ENCODE measurements at places on chromosomes 4 and X.

DNA sequence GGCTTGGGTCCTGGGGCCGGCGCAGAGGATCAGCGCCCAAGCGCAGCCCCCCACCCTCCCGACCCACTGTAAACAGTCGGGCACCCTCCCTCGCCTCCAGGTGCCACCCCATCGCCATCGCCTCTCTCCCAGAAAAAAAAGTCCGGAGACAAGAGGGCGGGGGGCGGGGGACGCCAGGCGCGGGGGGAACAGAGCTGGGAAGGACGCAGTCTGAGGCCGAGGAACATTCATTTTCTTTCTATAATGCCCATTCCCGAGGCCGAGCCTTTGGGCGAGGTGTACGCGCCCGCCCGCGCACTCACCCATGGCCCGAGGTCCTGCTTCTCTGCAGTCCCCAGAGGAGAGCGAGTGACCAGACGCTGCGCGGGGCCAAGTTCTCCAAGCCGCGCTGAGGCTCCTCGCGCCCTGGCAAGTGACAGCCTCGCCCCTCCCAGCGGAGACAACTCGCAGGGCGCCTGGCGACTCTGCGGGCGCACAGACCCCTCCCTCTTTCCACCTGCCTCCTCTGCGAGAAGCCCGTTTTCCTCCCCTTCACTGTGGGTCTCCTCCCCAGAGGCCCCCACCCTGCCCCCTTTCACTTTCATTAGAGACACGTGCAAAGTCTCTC, 63.5 kb upstream of the WDR17 start:
- DNase-seq: no peak

DNA sequence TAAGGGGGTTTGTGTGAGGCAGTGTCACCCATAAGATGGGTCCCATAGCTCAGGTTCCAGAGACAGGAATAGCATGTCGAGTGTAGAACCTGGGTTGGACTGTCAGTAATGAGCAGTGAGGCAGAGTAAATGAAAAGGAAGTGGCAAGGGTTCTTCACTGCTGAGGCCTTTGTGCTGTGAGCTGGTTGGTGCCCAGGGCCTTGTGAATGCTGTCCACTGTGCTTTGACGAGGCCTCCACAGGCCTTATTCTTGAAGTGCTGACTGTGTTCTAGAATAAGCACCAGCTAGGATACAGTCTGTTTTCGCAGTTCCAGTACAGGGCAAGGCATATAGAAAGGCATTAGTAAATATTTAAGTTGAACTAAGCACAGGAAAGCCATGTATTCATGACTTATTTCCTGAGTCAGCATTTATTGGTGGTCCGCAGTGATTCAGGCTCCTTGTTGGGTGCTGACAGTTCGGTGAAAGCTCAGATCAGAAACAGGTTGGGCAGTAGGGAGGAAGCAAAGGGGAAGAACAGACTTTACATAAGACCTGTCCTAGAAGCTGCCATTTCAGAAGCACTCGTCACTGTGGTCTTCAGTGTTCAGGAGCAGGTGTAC, 25.6 kb upstream of the TADA2B start:
- no peak for DNase-seq

GRCh38 chr4:87978681-87979080, 3.2 kb downstream of the SPP1 start:
- DNase-seq: no peak

- DNase-seq: no peak
Measured at GRCh38 chr4:169975838-169976796, 50.1 kb downstream of the MFAP3L start.

DNA sequence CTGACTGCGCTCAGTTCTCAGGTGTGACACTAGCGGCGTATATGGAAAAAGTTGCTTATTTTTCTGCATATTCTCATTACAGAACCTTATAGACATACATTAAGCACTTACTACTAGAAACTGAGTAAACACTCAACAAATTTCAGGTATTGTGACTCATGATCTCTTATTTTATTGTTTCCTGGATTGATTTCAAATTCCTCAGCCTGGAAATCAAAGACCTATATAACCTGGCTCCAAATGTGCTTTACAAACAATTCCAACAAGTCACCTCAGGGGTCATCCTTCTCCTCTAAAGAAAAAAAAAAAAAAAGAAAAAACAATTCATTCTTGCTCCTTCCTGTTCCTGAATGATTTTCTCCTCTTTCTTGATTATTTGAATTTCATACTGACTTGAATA, 152.3 kb downstream of the ADAM29 start:
- no peak for DNase-seq

GRCh38 chr4:157204634-157205244, 15.8 kb upstream of the GRIA2 start:
- DNase-seq: no peak

- DNase-seq: no peak
Measured at GRCh38 chr4:95108883-95109421, 351.2 kb downstream of the BMPR1B start.
